Occipital lobe (tissue), 3 donors: ENCODE measurements at places on chromosomes 11 and 22.
A peak's percentile ranks its signal among the peaks of the same experiment; 100 is the strongest.

- no peak for DNase-seq
Measured at GRCh38 chr11:113034576-113034975, 73.4 kb downstream of the NCAM1 start.

DNA sequence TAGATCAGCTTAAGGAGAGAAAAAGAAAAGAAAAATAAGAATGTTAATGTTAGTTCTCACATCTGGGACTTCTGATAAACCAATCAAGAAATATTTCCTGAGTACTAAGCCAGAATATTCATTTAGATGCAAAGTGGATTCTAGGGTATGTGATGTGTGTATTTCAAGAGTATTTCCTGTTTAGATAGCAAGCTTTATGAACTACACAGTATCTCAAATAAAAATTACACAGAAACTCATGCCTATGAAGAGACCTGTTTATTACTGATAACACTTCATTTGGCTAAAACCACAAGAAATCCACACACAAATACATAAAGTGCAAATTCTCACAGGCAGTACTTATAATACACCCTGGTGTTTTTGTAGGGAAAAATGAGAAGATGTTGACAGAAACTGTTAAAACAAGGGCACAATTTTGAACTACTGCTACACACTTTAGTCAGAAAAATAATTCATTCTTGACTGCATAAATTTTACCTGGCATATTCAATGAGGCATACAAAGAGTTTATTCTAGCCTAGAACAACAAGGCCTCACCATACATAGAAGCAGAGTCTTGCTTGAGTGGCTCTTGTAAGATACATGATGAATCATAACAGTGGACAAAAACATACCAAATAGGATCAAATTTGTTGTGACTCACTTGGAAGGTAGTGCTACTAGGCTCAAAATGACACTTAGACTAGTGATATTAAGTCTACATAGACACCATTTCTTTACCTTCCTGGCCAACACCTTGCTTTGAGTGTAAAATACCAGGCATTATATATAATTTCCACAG is 18.8 kb upstream of the P4HA3 start:
- no peak for DNase-seq

- no peak for DNase-seq
Measured at GRCh38 chr11:83195143-83195466, 1.6 kb downstream of the ANKRD42 start.

GRCh38 chr11:65576867-65577755 is 1.3 kb downstream of the EHBP1L1 start:
- DNase-seq, result no peak

- no peak for DNase-seq
Measured at GRCh38 chr11:81394311-81394710, 1339.4 kb downstream of the FAM181B start.

DNA sequence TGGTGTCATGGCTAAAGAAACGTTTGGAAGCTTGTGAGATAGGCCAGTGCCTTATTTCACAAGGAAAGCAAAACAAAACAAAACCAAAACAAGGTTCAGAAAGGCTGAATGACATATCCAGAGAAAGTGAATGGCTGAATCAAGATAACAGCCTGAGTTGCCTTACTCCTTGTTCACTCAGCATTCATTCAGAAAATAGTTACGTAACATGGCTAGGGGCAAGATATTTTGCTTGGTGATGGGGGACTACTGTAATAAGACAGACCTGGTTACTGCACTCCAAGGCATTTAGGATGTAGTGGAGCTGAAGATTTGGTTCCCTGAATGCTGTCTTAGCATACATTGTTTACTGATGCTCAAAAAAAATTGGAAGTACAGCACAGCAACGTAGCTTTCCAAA is 47.7 kb downstream of the C11orf91 start:
- no peak for DNase-seq

DNA sequence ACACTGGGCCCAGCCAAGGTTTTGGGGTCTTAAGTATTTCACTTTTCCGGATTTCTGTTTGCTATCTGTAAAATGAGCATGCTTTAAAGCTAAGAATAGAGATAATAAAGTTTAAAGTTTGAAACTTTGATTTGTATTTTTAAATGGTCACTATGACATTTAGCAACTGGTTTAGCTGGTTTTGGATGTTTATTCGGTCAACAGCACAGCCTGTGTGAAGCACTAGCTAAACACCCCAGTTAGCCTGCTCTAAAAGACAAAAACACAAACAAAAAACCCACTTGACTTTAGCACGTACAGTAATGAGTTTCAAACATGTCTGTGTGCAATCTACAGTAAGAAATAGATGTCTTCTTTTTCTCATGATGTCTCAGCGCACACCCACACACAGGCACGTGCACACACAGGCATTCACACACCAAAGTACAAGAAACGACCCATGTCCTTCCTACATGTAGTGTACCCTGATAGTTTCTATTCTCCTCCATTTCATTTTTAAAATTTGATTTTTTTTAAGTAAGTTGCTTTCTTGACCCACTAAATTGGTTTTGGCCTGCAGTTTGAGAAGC is 29.4 kb downstream of the SLC1A2 start:
- no peak for DNase-seq

GRCh38 chr11:36098087-36098486 is 154.2 kb downstream of the LDLRAD3 start:
- no peak for DNase-seq

- peak; percentile 67 for DNase-seq
Measured at GRCh38 chr22:29695129-29695926, 24.5 kb upstream of the CABP7 start.

- DNase-seq, result no peak
Measured at GRCh38 chr11:125090816-125091215, 20.6 kb downstream of the TMEM218 start.

DNA sequence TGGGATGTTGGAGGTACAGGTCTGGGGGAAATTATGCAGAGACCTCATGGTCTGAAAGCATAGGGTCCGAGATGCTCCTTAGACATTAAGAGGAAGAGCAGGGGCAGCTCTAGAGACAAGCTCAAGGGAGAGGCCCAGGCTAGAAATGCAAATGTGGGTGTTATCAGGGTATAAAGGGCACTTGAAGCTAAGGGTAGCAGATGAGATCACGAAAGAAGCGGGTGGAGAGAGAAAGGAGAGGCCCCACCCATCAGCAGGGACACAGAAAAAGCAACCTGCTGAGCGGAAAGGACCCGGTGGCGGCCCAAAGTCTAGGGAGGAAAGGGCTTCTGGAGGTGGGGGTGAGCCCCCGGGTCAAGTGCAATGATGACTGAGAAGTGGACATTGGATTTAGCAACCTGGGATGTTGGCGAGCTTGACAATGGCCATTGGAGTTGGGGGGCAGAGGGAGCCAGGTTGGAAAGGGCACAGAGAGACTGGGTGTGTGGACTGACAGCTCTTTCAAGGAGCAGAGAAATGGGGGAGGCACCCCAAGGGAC is 8.9 kb downstream of the TMPRSS6 start:
- no peak for DNase-seq

- DNase-seq, result no peak
Measured at GRCh38 chr11:134531327-134532130, 119.5 kb upstream of the B3GAT1 start.

DNA sequence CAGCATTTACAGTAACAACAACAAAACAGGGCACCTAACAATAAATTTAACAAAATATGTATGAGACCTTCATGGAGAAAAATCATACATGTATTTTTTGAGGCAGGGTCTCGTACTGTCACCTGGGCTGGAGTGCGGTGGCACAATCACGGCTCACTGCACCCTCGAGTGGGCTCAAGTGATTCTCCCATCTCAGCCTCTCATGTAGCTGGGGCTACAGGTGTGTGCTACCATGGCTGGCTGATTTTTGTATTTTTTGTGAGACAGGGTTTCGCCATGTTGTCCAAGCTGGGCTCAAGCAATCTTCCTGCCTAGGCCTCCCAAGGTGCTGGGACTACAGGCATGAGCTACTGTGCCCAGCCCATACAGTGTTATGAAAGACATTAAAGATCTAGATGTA is 278.1 kb downstream of the SWAP70 start:
- no peak for DNase-seq

- DNase-seq, result no peak
Measured at GRCh38 chr11:76939219-76939631, 78.5 kb downstream of the ACER3 start.

GRCh38 chr11:46896719-46897406 is 21.5 kb downstream of the LRP4 start:
- no peak for DNase-seq

GRCh38 chr11:7904917-7905316 is 26.2 kb downstream of the OR10A6 start:
- DNase-seq, result no peak

DNA sequence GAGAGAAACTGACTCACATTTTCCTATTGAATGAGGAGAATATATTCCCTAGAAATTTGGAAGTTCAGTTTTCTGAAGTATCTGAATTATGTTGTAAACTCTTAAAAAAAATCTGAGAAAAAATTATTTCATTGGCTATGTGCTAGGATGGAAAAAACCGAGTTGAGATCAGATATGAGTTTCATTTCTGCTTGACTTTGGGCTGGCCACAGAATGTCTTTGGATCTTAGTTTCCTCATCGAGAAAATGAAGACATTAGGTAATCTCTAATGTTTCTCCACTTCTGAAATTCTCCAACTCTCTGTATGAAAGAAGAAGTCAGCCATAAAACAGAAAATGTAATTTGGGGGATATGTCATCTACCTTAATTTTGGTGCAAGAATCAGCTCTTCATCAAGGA is 28.8 kb downstream of the SLN start:
- DNase-seq, result no peak

GRCh38 chr11:87110443-87111131 is 72.9 kb downstream of the TMEM135 start:
- DNase-seq, result no peak

- no peak for DNase-seq
Measured at GRCh38 chr11:75262961-75263852, 22.6 kb downstream of the TPBGL start.

- no peak for DNase-seq
Measured at GRCh38 chr22:49005557-49005956, 822.1 kb downstream of the BRD1 start.

- peak; percentile 69 for DNase-seq
Measured at GRCh38 chr11:44634401-44635281, 69.2 kb downstream of the CD82 start.

- no peak for DNase-seq
Measured at GRCh38 chr11:5521540-5521939, 5.0 kb upstream of the UBQLNL start.

DNA sequence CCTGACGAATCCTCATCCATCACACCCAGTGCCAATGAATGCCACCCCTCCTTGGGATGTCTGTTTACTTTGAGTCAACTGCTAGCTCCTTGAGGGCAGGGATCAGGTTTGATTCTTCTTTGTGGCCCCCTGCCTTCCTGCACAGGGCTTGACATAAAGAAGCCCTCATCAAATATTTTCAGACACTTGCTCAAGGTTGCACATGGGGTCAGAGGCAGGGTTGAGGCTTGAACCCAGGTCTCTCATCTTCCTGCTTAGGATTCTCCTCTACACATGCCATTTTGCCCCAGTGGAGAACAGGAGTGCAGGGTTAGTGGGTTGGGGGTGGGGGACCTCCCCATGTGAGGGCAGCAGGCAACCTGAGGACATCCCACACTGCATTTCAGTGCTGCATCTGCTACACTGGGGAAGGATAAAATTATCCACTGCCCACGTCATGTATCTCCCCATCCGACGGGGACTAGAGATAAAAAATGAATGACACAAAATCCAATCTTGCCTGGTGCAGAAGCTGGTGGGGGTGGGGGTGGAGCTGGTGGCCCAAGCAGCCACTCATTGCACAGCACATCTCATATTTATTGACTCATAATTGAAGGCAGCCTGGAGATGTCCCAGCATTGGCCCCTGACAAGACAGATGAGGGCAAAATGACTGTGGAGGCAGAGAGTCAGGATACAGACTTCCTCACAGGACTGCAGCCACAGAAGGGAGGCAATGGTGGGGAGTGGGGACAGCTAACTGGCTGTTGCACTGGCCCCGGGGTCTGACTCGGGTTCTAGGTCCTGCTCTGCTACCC is 41.3 kb downstream of the NEU3 start:
- no peak for DNase-seq

GRCh38 chr11:118319337-118319707 is 14.8 kb downstream of the CD3E start:
- DNase-seq, result no peak

DNA sequence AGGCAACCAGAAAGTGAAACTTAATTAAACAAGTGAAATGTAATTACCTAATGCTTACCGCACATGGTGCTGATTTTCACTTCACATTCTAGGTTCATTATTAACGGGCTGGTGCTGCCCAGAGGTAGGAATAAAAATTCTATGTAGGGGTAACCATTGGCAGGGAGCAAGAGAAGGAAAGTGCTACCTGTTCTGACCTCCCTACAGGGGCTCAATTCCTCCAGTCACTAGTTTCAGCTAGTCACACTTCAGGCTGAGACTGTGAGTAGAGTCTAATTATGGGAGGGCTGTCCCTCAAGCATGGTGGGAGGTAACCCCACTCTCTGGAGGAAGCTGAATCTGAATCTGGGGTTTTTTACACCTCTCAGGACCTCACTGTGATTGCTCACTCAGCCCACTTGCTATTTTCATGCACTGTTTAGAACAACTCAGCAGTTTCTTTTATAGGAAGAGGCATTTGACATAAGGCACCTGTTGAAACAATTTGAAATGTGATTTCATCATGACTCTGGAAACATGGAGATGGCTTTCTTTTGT is 75.4 kb downstream of the MAML2 start:
- DNase-seq, result no peak

DNA sequence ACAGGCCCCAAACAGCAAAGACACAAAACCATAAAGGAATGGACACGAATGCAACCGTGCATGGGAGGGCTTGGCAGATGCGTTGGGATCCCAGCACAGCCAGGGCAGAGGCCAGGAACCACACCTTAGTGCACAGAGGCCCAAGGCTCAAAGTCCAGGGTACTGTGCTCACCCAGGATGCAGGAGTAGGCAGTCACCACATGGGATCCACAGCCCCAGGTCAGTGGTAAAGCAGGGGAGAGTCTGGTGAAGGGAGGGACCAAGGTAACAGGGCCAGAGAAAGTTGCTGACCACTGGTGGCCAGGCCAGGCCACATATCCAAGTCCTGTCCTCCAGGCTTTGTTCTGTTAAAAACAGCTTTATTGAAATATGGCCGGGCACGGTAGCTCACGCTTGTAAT is 6.5 kb upstream of the CERK start:
- no peak for DNase-seq

DNA sequence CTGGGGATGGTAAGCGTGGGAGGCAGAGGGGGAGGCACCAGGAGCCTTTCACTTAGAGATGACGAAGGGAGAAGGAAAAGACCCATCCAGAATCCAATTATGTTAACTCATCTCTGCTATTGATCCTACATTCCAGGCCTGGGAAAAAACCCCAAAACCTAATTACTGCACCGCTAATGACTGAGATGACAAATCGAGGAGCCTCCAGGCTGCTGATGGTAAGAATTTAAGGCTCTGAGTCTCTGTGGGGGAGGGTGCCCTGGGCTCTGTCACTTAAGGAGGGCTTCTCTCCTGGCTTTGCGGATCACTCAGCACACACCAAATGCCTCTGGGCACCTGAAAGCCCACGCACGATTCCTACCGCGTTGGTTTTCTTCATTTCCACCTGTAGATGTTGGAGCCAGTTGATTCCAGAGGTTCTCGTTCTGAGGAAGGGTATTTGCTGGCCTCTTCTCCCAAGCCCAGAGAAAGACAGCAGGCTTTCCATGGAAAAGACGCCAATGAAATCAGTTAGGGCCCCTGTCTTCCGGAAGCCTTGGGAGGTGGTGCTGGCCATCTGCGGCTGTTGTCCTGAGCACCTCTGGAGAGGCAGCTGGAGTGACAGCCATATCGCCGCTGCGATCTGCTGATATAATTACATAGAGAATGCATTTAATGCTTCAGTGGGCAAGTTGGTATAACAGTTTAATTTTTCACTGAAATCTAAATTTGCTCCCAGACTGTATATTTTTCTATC is 751.2 kb downstream of the BRD1 start:
- DNase-seq, result no peak
